ENCODE measurements at places on chromosomes 2 and 18.

- no peaks in the 10 kb centered on the region for H3K36me3 ChIP-seq
- no peak for DNase-seq
- peaks cover 31% of the 10 kb centered on the region for H3K27me3 ChIP-seq
- H3K4me1 ChIP-seq, result no peaks in the 10 kb centered on the region
- H3K27ac ChIP-seq, result no peak overlapping the region
Measured at GRCh38 chr2:127173057-127173456, 47.0 kb downstream of the CYP27C1 start.

- peaks cover 51% of the 10 kb centered on the region for H3K4me1 ChIP-seq
- H3K4me3 ChIP-seq, result peak overlapping the region; percentile 93
- H3K36me3 ChIP-seq, result peaks cover 5% of the 10 kb centered on the region
- no peak for DNase-seq
- peak overlapping the region; percentile 95 for H3K27ac ChIP-seq
- no peaks in the 10 kb centered on the region for H3K27me3 ChIP-seq
Measured at GRCh38 chr18:13465124-13465446, 246.5 kb downstream of the LDLRAD4 start.

DNA sequence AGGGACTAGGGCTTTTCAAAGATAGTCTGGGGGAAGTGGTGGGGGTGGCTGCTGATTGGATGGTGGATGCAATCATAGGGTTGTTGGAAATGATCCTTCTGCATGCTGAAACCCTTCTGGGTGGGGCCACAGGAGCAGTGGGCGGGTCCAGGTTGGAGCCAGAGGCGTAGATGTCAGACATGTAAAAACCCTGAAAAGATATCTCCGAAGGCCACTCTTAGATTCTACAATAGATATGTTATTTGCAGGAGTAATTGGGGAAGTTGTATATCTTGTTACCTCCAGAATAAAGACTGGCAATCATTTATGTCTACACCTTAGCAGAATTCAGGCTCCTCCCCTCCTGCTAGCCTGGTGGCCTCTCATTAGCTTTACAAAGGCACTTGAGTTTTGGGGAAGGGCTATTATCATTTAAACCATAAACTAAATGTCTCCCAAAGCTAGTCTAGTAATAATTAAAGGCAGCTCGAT, 8.2 kb upstream of the FAM98A start:
- peaks cover 5% of the 10 kb centered on the region for H3K27me3 ChIP-seq
- H3K27ac ChIP-seq, result no peak overlapping the region
- no peaks in the 10 kb centered on the region for H3K4me1 ChIP-seq
- no peak for DNase-seq
- no peaks in the 10 kb centered on the region for H3K36me3 ChIP-seq

GRCh38 chr2:20299113-20299512, 51.5 kb downstream of the PUM2 start:
- H3K27ac ChIP-seq, result no peak overlapping the region
- H3K27me3 ChIP-seq, result no peaks in the 10 kb centered on the region
- peaks cover 73% of the 10 kb centered on the region for H3K36me3 ChIP-seq
- H3K4me1 ChIP-seq, result peaks cover 21% of the 10 kb centered on the region
- no peak for DNase-seq

- no peaks in the 10 kb centered on the region for H3K4me1 ChIP-seq
- DNase-seq, result no peak
- no peaks in the 10 kb centered on the region for H3K27me3 ChIP-seq
Measured at GRCh38 chr2:133477616-133477990, 90.7 kb downstream of the NCKAP5 start.

DNA sequence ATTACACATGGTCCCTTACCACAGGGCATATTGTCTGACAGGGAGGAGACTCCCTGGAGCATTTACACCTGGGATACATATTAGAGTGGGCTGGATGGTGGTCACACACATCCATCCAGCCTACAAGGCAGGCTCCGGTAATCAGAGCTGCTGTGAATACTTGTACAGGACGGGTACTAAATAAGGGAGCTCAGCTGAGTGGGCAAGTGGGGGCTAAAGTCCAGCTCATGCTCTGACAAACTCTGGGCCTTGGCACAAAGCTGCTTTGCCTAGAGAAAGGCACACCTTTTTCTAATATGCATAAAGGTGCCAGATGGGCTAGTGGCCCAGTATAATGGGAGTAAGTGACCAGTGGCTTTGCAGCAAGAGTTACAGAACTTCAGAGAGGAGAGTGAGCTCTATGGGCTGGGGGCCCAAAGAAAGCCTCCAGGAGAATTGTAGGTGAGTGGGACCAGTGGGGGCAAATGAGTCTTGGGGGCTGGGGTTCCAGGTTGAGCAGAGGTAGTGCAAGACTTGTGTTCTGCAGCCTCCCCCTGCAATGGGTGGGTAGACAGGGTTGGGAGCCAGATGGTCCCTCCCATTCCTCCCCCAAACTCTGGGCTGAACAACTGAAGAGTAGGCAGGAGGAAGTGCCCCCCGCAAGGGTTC, 1.6 kb downstream of the TMEM198 start:
- no peak for DNase-seq
- peaks cover 3% of the 10 kb centered on the region for H3K36me3 ChIP-seq
- no peak overlapping the region for H3K4me3 ChIP-seq

- no peaks in the 10 kb centered on the region for H3K36me3 ChIP-seq
- no peaks in the 10 kb centered on the region for H3K27me3 ChIP-seq
- no peaks in the 10 kb centered on the region for H3K4me1 ChIP-seq
- DNase-seq, result no peak
- no peak overlapping the region for H3K4me3 ChIP-seq
- no peak overlapping the region for H3K27ac ChIP-seq
Measured at GRCh38 chr2:199806179-199806578, 44.8 kb downstream of the FTCDNL1 start.

GRCh38 chr2:221283896-221284545, 288.1 kb downstream of the EPHA4 start:
- H3K27me3 ChIP-seq, result peaks cover 27% of the 10 kb centered on the region
- no peaks in the 10 kb centered on the region for H3K36me3 ChIP-seq
- no peaks in the 10 kb centered on the region for H3K4me1 ChIP-seq
- no peak overlapping the region for H3K4me3 ChIP-seq
- no peak overlapping the region for H3K27ac ChIP-seq
- DNase-seq, result no peak

GRCh38 chr18:3148930-3149535, 70.7 kb downstream of the MYOM1 start:
- no peaks in the 10 kb centered on the region for H3K27me3 ChIP-seq
- no peaks in the 10 kb centered on the region for H3K36me3 ChIP-seq
- no peak overlapping the region for H3K4me3 ChIP-seq

DNA sequence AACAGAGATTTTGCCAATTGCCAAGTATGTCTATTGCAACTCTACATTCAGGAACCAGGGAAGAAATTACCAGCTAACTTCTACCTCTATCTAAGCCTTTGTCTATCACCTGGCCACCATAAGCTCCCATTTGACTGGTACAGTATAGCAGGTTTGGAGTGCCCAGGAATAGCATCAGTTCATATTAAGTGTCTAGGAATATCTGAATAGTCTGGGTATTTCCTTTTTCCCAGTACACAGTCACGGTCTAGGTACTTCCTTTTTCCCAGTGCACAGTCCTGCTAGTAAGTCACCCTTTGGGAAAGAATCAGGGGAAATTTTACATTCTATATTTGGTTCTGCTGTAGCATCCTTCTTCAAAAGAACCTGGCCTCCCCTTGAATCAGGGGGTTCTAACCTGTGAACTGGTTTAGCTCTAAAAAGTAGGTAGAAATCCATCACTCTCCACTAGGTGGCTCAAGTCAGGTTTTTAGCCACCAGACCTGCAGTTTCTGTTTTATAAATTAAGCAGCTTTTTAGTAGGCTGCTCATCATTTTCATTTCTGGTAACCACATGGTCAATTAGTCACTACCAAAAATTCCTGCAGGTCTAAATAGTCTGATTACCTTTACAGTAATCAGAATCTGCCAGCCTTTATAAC, 49.3 kb upstream of the DNAJC10 start:
- no peaks in the 10 kb centered on the region for H3K4me1 ChIP-seq
- no peak overlapping the region for H3K27ac ChIP-seq
- H3K36me3 ChIP-seq, result no peaks in the 10 kb centered on the region
- no peaks in the 10 kb centered on the region for H3K27me3 ChIP-seq
- H3K4me3 ChIP-seq, result no peak overlapping the region
- DNase-seq, result peak; percentile 5

- H3K36me3 ChIP-seq, result no peaks in the 10 kb centered on the region
- H3K4me1 ChIP-seq, result no peaks in the 10 kb centered on the region
- no peaks in the 10 kb centered on the region for H3K27me3 ChIP-seq
- DNase-seq, result no peak
Measured at GRCh38 chr18:6406075-6406909, 8.4 kb downstream of the L3MBTL4 start.

GRCh38 chr2:675982-676646, 1.1 kb downstream of the TMEM18 start:
- peak overlapping the region; percentile 98 for H3K27ac ChIP-seq
- H3K36me3 ChIP-seq, result peaks cover 29% of the 10 kb centered on the region
- H3K4me1 ChIP-seq, result peaks cover 39% of the 10 kb centered on the region

DNA sequence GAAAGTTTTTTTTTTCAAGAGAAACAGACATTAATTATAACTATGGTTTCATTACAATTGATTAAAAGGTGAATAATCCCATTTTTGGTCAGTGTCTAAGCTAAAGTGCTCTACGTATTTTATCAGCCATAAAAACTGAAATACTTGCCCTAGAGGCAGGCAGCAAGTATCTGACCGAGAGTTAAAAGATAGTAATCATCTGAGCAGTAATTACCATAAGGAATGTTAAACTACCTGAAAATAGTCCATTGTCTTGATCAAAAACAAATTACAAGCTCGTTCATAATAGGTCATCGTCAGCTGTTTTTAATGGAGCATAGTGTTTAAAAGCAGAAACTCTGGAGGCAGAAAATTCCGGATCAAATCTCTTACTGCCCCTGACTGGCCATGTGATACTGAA, 105.7 kb upstream of the ZEB2 start:
- peaks cover 9% of the 10 kb centered on the region for H3K27me3 ChIP-seq
- H3K36me3 ChIP-seq, result no peaks in the 10 kb centered on the region
- H3K4me1 ChIP-seq, result no peaks in the 10 kb centered on the region
- H3K4me3 ChIP-seq, result no peak overlapping the region
- H3K27ac ChIP-seq, result no peak overlapping the region

- H3K4me1 ChIP-seq, result no peaks in the 10 kb centered on the region
- H3K4me3 ChIP-seq, result no peak overlapping the region
- H3K27me3 ChIP-seq, result no peaks in the 10 kb centered on the region
Measured at GRCh38 chr2:95292623-95293260, 4.4 kb upstream of the KCNIP3 start.

- H3K27ac ChIP-seq, result no peak overlapping the region
- no peaks in the 10 kb centered on the region for H3K27me3 ChIP-seq
- H3K36me3 ChIP-seq, result no peaks in the 10 kb centered on the region
- no peak overlapping the region for H3K4me3 ChIP-seq
- no peaks in the 10 kb centered on the region for H3K4me1 ChIP-seq
Measured at GRCh38 chr18:31386741-31387140, 10.2 kb downstream of the DSG4 start.

DNA sequence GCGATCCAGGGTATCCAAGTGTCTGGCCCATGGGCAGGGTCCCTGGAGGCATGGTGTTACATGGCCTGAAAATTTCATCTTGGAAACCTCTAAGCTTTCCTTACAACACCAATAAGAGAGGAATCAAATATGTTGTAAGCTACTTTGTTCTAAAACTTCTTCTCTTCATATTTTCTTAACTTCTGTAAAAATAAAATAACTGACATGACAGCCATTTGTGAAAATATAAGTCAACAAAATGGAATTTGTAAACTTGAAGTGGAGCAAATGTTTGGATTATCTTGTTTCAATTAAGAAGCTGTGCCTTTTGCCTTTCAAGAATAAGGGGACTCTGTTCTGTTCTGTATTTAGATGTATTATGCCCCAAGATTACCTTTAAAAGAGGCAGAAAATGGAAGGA, 319.7 kb downstream of the LPIN1 start:
- no peak overlapping the region for H3K27ac ChIP-seq

DNA sequence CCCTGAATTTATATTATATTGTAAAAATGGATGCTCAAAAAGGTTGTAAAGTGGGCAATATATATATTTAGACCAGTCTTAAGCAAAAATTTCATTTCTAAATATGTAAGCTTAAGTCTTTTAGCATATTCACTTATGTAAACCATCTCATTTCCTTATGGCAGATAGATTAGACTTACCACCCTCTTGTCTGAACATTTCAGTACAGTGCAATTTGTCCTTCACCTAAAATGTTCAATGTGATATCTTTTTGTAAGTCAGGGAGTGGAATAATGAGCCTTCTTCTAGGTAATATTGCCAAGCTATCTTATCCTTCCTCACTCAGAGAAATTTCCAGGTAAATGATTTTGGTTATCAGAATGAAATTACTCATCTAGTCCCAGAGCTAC, 92.3 kb downstream of the KLF7 start:
- H3K27me3 ChIP-seq, result peaks cover 34% of the 10 kb centered on the region
- no peak overlapping the region for H3K27ac ChIP-seq
- H3K36me3 ChIP-seq, result no peaks in the 10 kb centered on the region
- peaks cover 9% of the 10 kb centered on the region for H3K4me1 ChIP-seq
- no peak for DNase-seq
- no peak overlapping the region for H3K4me3 ChIP-seq

- peaks cover 86% of the 10 kb centered on the region for H3K36me3 ChIP-seq
- no peak overlapping the region for H3K4me3 ChIP-seq
- H3K27ac ChIP-seq, result peak overlapping the region; percentile 10
- peaks cover 17% of the 10 kb centered on the region for H3K4me1 ChIP-seq
- H3K27me3 ChIP-seq, result no peaks in the 10 kb centered on the region
Measured at GRCh38 chr2:230459216-230459615, 43.2 kb downstream of the SP100 start.

GRCh38 chr2:1209246-1209645, 204.0 kb upstream of the TPO start:
- no peak overlapping the region for H3K27ac ChIP-seq
- DNase-seq, result no peak
- H3K4me3 ChIP-seq, result no peak overlapping the region
- no peaks in the 10 kb centered on the region for H3K4me1 ChIP-seq
- H3K27me3 ChIP-seq, result peaks cover 6% of the 10 kb centered on the region

GRCh38 chr2:238187618-238188548, 15.6 kb downstream of the ILKAP start:
- DNase-seq, result no peak
- H3K36me3 ChIP-seq, result peaks cover 100% of the 10 kb centered on the region
- H3K4me1 ChIP-seq, result peaks cover 5% of the 10 kb centered on the region
- no peak overlapping the region for H3K27ac ChIP-seq
- H3K4me3 ChIP-seq, result no peak overlapping the region

DNA sequence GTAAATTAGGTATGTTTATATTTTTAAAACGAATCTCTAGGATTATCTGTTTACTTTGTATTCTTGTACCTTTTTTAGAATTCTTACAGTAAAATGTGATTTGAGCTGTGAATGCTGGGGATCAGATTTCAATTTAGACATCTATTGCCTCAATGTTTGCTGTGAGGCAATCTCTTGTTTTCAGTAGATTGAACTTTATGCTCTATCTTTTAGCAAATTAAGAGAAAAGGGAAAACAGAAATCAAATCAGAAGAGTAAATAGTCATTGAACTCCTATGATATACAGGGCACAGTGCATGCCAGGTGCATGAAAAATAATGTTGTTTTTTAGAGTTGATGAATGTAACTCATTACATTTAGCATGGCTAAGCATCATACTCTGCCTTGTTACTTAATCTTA, 39.5 kb downstream of the ZC3H6 start:
- H3K27ac ChIP-seq, result no peak overlapping the region
- DNase-seq, result no peak

- no peaks in the 10 kb centered on the region for H3K27me3 ChIP-seq
- peak overlapping the region; percentile 99 for H3K27ac ChIP-seq
- peaks cover 40% of the 10 kb centered on the region for H3K4me1 ChIP-seq
- peak overlapping the region; percentile 75 for H3K4me3 ChIP-seq
- peaks cover 23% of the 10 kb centered on the region for H3K36me3 ChIP-seq
Measured at GRCh38 chr2:181165199-181165868, 184.9 kb downstream of the UBE2E3 start.

Measured in effector memory CD8-positive, alpha-beta T cell (primary cell).